ENCODE measurements at places on chromosomes 7 and 10.

- peak; percentile 33 for DNase-seq
These were observed 14.1 kb upstream of the MYPN start for GRCh38 chr10:68095153-68095552.

- DNase-seq = peak; percentile 57
These were observed 68.9 kb downstream of the EBLN1 start for GRCh38 chr10:22148961-22149360.

DNA sequence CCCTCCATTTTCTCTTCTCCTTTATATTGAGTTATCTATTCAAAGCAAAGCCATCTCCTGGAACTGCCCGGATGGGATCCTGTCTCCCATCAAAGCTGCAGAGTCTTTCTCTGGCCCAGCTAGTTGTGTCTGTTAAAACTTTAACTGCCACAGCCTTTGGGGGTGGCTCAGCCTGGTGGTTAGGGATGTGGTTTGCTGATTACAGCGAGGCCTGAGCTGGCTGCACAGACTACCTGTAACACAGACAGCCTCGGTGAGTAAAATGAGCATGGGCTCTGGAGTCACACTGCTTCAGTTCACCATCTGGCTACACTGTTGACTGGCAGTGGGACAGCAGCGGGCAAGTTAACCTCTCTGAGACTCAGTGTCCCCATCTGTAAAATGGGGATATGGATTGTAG lies 18.4 kb upstream of the HABP2 start:
- no peak for DNase-seq

DNA sequence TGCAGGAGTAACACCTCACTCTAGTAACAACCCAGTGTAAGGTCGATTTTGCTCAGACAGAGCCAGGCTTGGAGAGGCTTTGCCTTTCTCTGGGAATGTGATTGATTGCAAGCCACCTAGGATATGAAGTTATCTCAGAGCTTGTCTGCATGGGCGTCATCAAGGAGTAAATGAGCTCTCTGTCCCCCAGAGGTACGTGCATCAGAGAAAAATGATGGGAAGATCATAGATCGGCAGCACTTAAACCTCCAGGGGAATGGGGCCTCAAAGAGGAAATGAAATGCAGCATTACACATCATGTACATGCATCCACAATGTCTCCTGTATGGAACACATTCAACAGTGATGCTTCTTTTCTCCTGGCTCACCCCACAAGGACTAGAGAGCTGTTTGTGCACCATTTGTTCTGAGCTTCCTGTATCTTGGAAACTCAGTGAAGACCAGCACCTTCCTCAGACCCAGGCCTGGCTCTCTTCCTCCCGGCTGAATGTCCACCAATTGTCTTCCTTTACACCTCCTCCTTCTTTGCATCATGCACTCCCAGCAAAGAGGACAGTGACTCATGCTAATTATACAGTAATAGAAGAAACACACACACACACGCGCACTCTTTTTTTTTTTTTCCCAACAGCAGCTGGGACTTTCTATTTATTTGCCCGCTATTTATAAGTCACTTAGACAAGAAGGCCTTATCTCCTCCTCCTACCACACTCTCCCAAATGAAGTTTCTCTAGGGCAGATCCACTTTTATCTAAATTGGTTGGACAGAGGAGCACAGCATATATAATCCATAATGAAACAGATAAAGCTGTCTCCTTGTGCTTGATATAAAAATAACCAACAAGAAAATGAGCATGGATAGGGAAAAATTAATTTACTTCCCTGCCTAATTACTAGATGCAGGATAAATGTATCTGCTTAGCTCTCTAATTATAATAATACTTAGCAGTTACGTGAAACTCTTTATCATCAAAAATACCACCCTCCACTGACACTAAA lies 990.7 kb downstream of the CCSER2 start:
- no peak for DNase-seq

DNA sequence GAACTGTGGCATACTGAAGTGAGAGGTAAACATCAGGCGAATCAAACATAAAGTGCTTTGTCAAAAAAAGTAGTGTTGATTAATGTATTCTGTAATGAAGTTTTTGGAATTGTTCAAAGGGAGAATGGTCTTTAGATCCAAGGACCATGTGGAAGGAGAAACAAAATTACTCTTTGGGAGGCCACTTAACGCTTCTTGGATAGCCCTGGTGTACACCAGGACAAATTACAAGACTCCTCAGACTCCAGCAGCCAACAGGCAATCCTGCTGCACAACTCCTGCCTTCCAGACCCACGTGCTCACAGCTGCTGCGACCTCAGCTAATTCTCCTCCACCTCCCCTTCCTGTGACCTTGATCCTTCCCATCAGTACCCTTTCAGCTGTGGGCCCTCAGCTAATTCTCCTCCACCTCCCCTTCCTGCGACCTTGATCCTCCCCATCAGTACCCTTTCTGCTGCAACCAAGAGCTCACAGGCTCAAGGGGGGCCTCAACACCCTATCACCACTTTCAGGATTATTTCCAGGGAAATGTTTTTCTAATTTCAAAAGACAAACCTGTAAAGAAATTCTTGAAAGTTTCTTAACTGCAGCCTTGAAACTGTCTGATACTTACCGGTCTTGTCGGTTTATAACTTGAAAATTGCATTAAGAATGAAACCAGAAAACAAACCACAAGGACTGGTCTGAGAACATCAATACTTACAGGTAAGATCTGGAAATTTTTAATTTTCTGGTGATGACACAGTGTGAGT lies 29.7 kb upstream of the DDC start:
- no peak for DNase-seq

GRCh38 chr10:119149157-119149556 lies 16.4 kb downstream of the SFXN4 start:
- DNase-seq = no peak

GRCh38 chr10:89086801-89087521 lies 96.4 kb downstream of the FAS start:
- peak; percentile 100 for DNase-seq

GRCh38 chr7:143259765-143260164 lies 3.5 kb upstream of the GSTK1 start:
- no peak for DNase-seq

GRCh38 chr7:36607721-36608095 lies 116.6 kb downstream of the AOAH start:
- DNase-seq = no peak

DNA sequence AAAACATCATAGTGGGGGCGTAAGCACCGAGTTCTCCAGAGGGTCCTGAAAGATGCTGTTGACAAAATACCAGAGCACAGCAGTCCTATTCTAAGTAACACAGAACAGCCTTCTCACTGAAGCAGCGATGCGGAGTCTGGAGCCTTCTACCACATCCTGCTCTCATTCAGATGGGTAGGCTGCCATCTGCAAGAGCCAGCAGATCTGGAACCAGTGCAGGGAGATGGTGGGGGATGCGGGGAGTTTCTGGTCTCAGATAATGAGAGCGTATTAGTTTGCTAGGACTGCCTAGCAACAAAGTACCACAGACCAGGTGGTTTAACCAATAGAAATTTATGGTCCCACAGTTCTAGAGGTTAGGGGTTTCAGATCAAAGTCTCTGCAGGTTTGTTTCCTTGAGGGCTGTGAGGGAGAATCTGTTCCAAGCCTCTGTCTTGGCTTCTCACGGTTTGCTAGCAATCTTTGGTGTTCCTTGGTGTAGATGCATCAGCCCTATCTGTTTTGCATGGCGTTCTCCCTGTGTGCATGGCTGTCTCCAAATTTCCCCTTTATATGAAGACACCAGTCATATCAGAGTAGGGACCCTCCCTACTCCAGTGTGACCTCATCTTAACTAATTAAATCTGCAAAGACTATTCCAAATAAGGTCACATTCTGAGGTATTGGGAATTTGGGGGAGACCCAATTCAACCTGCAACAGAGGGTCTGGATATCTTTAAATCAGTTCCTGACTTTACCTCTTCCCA lies 52.0 kb upstream of the STEAP1B start:
- DNase-seq = no peak

GRCh38 chr10:72692994-72693781 lies 1.2 kb downstream of the MCU start:
- DNase-seq = no peak
